ENCODE measurements at places on chromosomes 4 and X.
A peak's percentile ranks its signal among the peaks of the same experiment; 100 is the strongest.

DNA sequence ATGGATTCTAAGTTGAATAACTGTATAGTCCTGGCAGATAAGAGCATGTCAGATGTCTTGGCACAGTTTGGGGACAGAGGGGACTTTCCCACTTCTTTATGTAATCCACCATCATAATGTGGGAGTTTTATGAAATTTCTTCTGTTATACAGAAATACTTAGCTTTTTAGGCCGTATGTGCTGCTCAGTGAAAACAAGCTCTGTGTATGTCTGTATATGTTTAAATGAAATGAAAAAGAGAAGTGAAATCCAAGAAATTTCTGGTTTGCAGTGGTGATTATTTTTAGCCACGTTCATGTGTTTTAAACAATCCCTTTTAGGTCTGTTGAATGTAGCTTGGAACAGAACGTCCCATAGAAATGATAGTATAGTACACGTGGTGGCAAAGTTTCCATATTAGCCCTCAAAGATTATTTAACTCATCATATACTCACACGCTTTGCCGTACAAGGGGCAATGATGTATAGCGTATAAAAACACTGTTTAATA lies 41.0 kb downstream of the GAB1 start:
- no peak for DNase-seq

- peak; percentile 64 for DNase-seq
Measured at GRCh38 chrX:80807992-80808735, 1.5 kb downstream of the BRWD3 start.

GRCh38 chr4:112735474-112735951 lies 98.6 kb downstream of the LARP7 start:
- no peak for DNase-seq

DNA sequence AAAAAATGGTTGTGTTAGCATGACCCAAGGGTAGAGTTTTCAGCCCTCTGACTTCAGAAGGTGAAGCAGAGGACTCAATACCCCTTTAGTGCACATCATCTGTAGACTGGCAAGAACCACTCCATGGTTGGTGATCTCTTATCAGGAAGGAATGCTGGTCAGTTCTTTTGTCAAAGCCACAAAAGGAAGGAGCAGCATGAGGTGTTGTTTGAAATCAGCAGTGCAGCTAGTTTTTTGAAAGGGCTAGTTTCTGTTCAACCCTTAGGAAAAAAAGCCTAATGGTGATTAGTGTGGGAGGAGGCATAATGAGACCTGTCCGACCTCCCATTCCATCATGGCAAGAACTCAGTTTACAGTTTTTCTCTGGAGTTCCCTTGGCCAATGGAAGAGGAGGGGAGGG lies 362.0 kb upstream of the CT83 start:
- DNase-seq = no peak

DNA sequence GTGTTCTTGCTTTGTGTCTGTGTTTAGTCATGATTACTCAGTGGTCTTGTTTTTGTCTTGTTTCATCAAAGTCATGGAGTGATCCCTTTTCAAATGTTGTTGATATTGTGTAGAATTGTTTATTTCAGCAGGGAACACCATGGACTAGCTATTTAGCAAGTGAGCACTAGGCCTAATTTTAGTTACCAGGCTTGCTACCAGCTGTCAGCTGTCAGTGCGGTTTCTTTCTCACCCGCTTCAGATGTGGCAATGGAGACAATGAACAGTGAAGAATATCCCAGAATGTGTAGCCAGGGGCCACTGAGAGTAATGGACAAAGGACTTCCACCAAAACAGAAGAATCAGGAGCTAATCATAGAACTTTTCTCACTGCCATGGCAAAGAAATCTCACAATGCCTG lies 432.8 kb upstream of the FMR1 start:
- no peak for DNase-seq

DNA sequence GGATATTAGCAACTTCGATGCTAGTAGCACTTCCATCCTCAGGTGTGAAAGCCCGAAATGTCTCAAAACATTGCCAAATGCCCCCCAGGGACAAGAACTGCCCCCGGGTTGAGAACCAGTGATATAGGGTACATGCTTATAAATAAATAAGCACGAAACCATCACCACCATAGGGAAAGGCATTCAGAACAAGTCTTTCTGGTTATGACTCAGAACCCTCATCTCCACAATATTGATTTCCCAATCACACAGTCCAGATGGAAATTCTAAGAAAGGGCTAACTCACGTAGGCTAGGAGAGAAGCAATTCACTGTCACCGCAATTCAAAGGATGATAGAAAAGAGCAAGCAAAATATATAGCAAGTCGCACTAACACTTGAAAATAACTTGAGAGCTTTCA lies 84.8 kb downstream of the ANOS1 start:
- no peak for DNase-seq

DNA sequence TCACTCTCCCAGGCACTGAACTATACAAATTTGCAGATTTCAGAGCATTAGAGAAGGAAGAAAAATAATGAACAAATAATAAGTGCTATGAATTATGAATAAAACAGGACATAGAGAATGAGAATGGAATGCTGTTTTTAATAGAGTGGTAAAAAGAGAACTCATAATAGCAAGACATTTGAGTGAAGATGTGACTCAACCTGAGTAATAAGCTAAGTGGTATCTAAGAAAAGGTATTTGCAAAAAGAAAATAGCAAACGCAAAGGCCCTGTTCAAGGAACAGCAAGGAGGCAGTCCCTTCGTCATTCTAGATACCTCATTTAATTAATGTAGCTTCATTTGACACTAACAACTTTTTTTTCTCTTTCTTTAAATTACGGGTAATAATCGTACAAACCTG lies 1910.0 kb upstream of the TENM3 start:
- no peak for DNase-seq

DNA sequence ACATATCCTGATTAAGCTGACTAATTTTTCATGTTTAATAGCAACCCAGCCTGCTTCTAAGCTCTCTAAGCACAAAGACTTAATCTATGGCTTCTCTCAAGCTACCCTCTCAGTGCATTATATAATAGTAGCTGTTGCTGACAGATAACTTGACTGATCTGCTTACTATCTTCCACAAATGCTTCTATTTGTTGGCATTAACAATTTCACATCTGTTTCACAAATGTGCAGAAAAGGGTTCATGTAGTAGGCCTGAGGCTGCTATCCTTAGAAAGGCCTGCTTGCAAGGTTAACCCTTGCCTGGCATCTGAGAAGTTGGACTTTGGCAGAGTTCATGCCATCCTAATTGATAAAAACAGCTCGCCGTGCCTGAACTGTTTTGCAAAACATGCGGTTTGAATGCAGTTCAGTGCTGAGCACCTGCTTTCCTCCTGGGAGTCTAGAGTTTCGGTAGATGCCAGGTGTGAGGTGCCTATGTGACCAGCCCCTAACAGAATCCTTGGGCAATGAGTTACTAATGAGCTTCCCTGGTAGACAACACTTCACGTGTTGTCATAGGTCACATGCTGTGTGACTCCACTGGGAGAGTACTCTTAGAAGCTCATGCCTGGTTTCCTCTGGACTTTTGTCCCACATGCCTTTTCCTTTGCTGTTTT lies 68.4 kb downstream of the NSG1 start:
- no peak for DNase-seq

DNA sequence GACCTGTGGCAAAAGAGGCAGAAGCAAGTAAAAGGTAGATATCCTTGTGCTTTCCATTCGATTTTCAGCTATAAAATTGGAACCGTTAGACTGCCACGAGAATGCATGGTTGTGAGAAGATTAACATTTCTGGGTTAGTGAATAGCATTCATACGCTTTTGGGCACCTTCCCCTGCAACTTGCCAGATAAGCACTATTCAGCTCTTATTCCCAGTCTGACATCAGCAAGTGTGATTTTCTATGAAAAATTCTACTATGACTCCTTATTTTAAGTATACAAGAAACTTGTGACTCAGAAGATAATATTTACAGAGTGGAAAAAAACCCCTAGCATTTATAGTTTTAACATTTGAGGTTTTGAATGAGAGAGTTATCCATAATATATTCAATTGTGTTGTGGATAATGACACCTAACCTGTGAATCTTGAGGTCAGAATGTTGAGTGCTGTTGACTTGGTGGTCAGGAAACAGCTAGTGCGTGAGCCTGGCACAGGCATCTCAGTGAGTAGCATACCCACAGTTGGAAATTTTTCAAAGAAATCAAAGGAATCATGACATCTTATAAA lies 3.9 kb downstream of the FGB start:
- no peak for DNase-seq

GRCh38 chr4:19164334-19164733 lies 1087.4 kb upstream of the SLIT2 start:
- no peak for DNase-seq

GRCh38 chr4:40915318-40916217 lies 165.8 kb downstream of the NSUN7 start:
- DNase-seq = no peak

DNA sequence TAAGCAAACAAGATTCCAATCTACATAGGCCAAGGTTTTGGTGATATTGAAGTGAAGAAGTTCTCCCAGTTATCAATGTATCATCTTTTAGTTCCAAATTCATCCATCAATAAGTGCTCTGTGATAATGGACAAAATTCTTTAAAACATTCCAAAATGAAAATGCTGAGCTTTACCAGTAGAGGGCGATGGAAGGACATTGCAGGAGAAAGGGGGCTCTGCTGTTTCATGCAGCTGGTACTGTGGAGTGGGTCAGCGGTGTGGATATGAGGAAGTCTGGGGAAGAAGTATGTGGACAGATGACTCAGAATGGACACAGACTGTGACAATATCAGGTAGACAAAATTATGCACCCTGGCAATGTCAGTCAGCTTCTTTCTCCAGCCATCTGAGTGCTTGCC lies 46.6 kb upstream of the HS6ST2 start:
- no peak for DNase-seq

DNA sequence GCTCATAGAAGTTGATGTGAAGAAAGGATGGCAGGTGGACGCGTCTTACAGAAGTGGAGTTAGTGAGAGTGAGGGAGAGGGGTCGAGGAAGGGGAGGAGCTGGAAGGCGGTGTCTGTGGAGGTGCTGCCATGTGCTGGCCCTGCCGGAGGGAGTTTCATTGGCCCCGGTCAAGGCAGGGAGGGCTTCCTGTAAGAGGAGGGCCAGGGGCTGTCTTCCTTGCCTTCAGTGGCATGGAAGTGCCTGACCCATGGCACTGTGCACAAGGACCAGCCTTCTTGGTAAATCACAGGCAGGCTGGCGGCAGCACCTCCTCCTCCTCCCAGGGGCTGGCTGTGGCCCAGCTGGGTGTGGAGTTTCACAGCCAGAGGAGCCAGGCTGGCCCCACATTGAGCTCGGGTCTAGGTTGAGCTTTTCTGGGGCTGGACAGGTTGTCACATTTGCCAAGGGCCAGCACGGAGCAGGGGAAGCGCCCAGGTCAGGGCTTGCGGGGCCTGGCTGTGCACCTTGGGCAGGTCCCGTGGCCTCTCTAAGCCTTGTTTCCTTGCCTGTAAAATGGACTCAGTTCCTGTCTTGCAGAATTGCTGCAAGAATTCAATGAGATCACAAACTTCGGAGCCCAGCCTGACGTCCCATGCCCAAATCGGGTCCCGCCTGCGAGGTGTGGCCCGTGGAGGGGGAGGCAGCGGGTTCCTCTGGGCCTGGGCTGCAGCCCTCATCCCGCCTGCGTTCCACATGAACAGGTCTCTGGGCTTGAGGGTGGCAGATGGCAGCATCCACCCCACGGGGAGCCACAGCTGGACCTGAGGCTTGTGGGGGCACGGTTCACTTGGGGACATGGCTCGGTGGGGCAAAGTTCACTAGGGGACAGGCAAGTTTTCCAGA lies 7.0 kb downstream of the HTRA3 start:
- no peak for DNase-seq

DNA sequence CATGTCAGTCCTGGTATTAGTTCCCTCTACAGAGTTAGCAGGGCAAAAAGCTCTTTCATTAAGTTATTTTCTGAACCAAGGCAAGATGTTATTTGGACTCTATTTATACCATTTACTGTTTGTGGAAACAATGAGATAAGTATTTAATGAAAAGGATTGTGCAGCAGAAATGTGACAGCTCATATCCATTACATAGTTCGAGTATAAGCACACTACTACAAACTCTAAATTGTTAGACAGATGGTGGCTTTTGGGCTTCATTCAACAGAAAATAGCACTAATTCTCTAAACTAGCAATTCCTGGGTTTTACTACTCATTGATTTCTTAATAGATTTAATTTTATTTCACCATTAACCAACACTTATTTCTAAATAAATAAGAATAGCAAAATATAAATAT lies 95.2 kb upstream of the ANK2 start:
- no peak for DNase-seq

DNA sequence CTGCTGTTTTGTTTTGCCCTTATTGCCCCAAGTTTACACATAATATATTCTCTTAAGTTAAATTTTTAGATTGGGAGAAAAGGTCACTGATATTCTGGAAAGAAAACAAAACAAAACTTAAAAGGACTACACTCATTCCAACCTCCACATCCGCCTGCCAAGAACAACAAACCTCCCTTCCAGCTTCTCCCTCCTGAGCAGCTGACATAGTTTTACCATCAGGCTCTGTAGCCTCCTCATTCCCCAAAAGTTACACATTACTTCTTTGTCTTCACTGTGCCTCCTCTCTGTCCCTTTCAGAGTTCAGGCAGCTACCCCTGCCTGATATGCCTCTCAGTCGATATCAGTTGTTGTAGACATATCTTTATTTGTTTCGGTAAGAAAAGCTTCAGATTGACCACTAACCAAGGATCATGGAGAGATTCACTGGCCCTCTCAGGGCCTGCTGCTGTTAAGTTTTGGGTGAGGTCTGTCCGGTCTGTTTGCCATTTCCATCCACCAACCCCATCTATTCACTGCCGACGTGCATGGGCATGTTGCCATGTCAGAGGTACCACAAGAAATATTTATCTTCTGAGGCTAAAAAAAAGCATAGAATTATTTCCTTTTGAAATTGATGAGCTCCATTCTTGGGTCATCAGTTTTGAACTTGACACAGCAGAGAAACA lies 164.1 kb downstream of the GASK1B start:
- no peak for DNase-seq

DNA sequence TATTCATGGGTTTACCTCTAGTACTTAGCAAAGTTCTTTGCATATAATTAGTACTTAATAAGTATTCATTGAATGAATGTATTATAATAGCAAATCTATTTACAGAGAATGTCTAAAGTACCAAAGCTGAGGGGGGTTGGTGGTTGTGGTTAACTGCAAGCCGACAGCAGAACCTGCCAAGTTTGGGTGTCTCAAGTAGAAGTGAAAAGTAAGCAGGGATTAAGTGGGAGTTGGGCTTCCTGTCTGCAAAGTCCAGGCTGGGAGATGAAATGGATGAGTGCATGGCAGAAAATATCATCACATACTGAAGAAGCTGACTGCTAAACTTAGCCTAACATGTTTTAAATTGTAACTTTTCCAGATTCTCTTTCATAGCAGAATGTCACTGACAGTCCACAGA lies 169.6 kb downstream of the CAMK2D start:
- DNase-seq = no peak

DNA sequence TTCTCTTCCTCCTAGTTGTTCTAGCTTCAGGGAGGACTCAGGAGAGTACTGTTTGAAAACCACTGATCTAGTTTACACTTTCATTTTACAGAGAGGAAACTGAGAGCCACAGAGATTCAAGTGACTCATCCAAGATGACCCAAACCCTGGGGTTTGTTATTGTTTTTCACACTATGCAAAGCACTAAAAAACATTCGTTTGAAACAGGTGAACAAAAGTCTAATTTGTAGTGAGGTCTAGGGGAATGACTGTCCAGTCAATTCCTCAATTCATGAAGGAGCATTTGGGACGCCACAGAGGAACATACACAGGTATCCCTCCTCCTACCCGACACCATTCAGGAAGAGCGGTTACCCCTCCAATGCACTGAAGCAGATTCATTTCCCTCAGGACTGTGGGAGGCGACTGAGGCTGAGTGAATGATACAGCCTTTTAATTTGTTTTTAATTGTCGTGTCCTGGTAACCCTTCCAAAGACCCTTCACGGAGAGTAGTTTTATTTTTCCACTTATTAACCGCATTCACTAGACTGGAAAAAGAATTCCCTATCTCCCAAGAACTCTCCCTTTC lies 30.3 kb downstream of the TLR10 start:
- DNase-seq = no peak
